ENCODE measurements at places on chromosomes 5 and 9. TPM values are rescaled to one million over a fixed set of nuclear protein-coding genes. Genes with fewer than 3 reads are reported as not detected.
A peak's percentile ranks its signal among the peaks of the same experiment; 100 is the strongest.

The PKD2L2 gene
- total RNA-seq = not detected

The KLF4 gene
- total RNA-seq = 61.0 TPM

- DNase-seq = peak; percentile 9
These were observed 482 bp downstream of the TESK1 start for GRCh38 chr9:35605351-35606137.

The PFN3 gene
- total RNA-seq = not detected

DNA sequence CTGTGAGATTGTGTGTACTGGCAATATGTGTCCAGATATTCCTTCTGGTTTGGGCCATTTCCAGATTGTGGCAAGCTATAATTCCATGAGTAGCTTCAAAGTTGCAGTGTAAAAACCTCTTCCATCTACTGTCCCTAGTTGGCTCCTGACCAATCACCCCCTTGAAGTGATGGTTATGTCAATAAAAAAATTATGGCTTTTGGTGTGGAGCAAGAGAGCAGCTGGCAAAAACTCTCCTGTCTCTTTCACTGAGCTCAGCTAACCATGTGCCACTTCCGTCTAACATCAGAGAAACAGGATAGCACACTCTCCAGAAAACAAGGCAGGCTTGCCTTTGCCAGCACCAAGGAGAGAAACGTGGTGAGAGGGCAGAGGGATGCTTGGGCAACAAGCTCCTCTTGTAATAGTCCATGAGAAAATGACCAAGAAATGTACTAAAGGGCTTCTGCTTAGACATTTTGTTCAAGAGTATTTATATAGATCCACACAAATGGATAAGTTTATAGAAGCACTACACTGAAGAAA is 914.4 kb upstream of the SEMA6A start:
- no peak for DNase-seq
